Brain (organoid and tissue), 16 donors: ENCODE measurements at places on chromosomes 2 and 18.
A peak's percentile ranks its signal among the peaks of the same experiment; 100 is the strongest.

DNA sequence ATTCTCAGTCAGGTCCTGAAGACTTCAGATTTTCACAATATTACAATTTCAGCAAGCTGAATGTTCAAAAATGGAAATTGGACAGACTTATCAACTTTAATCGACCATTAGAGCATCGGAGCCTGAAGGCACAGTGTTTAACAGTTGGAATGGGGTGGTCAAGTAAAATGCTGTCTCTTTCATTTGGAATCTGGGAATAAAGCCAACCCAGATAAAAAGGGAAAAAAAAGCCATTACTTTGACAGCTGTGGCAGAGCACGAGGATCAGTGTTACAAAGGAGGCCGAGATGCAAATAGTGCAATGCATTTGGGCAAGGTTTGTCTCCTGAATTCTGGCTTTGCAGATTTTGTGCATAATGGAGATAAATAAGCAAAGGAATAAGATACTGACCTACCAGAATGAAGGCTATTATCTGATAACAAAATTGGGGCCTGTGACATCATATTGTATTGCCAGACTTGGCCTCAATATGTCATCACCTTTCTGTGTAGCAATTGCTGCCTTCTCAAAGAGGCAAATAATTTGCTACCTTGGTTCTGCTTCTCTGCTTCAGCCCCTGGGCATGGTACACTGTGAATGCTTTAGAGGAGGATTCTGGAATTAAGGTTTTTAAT lies 277.5 kb upstream of the KLHL29 start:
- DNase-seq: peak; percentile 68

DNA sequence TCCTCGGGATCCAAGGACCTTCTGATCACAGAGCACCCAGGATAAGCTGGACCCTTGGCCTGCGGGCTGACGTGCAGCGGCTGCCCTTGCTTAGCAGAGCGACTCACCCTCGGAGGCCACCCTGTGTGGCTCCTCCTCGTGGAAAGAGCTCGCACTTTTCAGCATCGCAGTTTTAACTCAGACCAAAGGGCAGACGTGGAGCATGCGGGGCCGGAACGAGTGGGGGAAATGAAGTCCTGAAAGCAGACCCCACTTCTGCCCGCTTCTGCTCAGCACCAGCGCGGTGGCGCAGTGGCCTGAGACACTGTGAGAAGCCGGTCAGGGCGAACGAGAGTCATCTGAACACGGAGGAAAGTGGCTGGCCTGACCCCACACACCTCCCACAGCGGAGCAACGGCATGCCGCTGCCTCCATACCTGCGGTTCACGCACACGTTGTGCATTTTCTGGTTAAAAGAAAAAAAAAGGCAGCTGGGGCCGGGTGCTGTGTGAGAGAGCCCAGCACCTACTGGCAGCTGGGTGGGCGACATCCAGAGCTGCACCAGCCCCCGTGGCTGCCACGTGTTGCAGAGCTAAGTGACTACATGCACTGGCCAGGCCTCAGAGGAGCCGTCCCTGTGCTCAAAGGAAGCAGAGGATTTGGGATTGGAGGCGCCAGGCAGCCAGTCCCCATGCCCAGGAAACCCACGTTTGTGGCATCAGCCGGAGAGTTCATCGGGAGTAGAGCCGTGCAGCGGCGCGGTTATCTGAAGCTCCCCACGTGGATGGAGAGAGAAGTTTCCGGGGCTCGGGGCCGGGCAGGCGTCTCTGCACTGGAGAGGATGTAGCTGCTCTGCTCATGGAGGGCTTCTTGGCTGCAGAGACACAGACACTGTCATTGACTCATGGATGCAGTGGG lies 89.7 kb downstream of the USP40 start:
- no peak for DNase-seq

DNA sequence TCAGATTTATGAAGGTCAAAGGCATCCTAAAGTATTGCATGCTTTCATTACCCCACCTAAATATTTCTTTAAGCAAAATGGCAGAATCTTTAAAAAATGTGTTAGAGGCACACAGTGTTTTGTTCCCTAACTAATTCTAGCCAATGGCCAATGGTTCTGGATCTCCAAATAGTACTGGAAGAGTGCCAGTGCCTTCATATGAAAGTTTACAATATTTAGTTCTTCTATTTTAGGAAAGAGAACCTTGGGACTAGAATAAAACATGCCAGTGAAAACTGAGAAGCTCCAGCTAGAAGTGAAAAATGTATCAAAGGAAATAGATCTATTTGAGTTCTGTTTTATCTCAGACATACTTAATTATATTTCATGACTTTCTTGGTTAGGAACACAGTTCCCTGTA lies 37.1 kb downstream of the TACR1 start:
- DNase-seq: no peak

GRCh38 chr2:214075456-214075855 lies 335.4 kb upstream of the VWC2L start:
- no peak for DNase-seq

DNA sequence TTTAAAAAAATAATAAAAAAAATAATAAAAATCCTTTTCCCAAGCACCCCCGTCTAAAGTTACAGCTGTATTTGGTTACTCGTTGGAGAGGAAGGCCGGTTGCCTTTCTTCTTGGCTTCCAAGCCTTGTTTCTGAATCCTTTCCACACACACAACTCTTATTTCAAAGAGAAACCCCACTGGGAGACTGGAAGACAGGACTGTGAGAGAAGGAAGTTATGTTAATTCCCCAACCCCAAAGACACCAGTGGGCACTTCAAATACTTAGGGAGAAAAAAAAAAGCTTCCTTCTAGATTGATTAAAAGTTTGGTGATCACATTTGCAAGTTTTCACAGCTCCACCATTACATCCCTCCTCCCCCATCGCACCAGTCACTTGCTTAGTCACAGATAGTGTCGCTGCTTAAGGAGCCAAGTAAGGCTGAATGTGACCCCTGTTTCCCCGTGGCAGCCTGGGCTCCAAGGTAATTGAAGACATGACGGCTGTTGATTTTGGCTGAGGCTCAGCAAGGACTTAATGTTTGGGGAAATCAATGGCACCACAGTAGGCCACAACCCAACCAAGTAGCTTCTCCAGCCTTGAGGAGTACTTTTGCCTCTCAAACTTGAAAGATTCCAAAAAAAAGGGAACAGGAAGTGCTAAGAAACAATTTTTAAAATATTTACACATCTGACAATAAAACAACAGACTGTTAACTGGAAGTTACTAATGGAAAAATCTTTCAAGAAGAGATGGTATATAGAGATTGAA lies 40.8 kb upstream of the FRZB start:
- DNase-seq: no peak

- peak; percentile 63 for DNase-seq
These were observed 97.3 kb upstream of the MYCN start for GRCh38 chr2:15842758-15843666.

- DNase-seq: no peak
These were observed 258.8 kb downstream of the SLC8A1 start for GRCh38 chr2:40192864-40193669.

- DNase-seq: no peak
These were observed 72.2 kb downstream of the ACVR1 start for GRCh38 chr2:157803952-157804351.

- no peak for DNase-seq
These were observed 53.4 kb downstream of the ZNF638 start for GRCh38 chr2:71385012-71385411.

GRCh38 chr2:181311837-181312236 lies 145.3 kb upstream of the ITGA4 start:
- DNase-seq: no peak
